Uterine smooth muscle cell (primary cell): ENCODE measurements at places on chromosomes 16 and 17. TPM values are rescaled to one million over a fixed set of nuclear protein-coding genes. Genes with fewer than 3 reads are reported as not detected.

The TMC8 gene
- not detected in 2 replicates for total RNA-seq

The NKD1 gene
- total RNA-seq = under 0.01 TPM in 2 replicates

The DRC3 gene
- total RNA-seq = 0.55 and 1.1 TPM in 2 replicates

The SERPINF2 gene
- under 0.01 TPM in 1 of 2 replicates, not detected in the other for total RNA-seq

The PITPNM3 gene
- total RNA-seq = 0.37 and 0.55 TPM in 2 replicates

The KRTAP16-1 gene
- total RNA-seq = not detected in 2 replicates

The MLKL gene
- total RNA-seq = 8.6 and 15.5 TPM in 2 replicates

The ALDOA gene
- total RNA-seq = 528 and 721 TPM in 2 replicates

The NPIPA7 gene
- total RNA-seq = 0.75 and 1.2 TPM in 2 replicates

The SIRT7 gene
- total RNA-seq = 32.2 and 36.1 TPM in 2 replicates

The FNDC8 gene
- not detected in 2 replicates for total RNA-seq

The EVPL gene
- total RNA-seq = 0.12 and 0.22 TPM in 2 replicates

The CD300H gene
- total RNA-seq = not detected in 2 replicates

The EVPLL gene
- not detected in 2 replicates for total RNA-seq

The KIF19 gene
- total RNA-seq = not detected in 2 replicates

The PRSS8 gene
- total RNA-seq = not detected in 2 replicates

The CYB561 gene
- 11.3 and 15.7 TPM in 2 replicates for total RNA-seq

The MPP3 gene
- total RNA-seq = 16.2 and 24.5 TPM in 2 replicates

The KRTAP1-1 gene
- 0.55 and 0.87 TPM in 2 replicates for total RNA-seq

The CFAP52 gene
- 0.11 and 0.62 TPM in 2 replicates for total RNA-seq

The FOXF1 gene
- 7.2 and 12.2 TPM in 2 replicates for total RNA-seq

The ERCC4 gene
- 11.4 and 12.2 TPM in 2 replicates for total RNA-seq
